ENCODE measurements at places on chromosomes 4 and X. TPM values are rescaled to one million over a fixed set of nuclear protein-coding genes. Genes with fewer than 3 reads are reported as not detected.

UGT2B15 gene
- not detected for total RNA-seq

ASB9 gene
- total RNA-seq: 0.43 TPM

CXXC4 gene
- total RNA-seq: 0.17 TPM

TCEAL1 gene
- total RNA-seq: 26.8 TPM

VCX3B gene
- not detected for total RNA-seq

TMEM31 gene
- 0.09 TPM for total RNA-seq

RBMXL3 gene
- total RNA-seq: not detected

DDX60 gene
- 18.9 TPM for total RNA-seq

CFAP47 gene
- total RNA-seq: under 0.01 TPM

SYNPO2 gene
- 0.11 TPM for total RNA-seq

PLS3 gene
- 320 TPM for total RNA-seq

APELA gene
- total RNA-seq: not detected

ERCC6L gene
- total RNA-seq: 0.95 TPM

CPLX1 gene
- 0.09 TPM for total RNA-seq

RBM47 gene
- under 0.01 TPM for total RNA-seq

PLP1 gene
- total RNA-seq: 3.3 TPM

ZCCHC18 gene
- total RNA-seq: 0.98 TPM

LDB2 gene
- total RNA-seq: 722 TPM

CNKSR2 gene
- total RNA-seq: not detected

FLNA gene
- 792 TPM for total RNA-seq

CACNA1F gene
- under 0.01 TPM for total RNA-seq

NDNF gene
- total RNA-seq: 3.4 TPM

GRPR gene
- not detected for total RNA-seq

DCAF12L2 gene
- not detected for total RNA-seq

FGF5 gene
- 0.09 TPM for total RNA-seq

FATE1 gene
- total RNA-seq: not detected

DIAPH2 gene
- 28.4 TPM for total RNA-seq

PROM1 gene
- total RNA-seq: 0.09 TPM

HERC5 gene
- 2.2 TPM for total RNA-seq

RASSF6 gene
- total RNA-seq: not detected

PAGE2B gene
- total RNA-seq: not detected

CT45A1 gene
- total RNA-seq: not detected

MAGEB16 gene
- total RNA-seq: not detected

CFAP99 gene
- not detected for total RNA-seq

REPS2 gene
- total RNA-seq: 9.7 TPM

MAGEA8 gene
- total RNA-seq: not detected

PCDH11X gene
- not detected for total RNA-seq

HSD17B13 gene
- 0.09 TPM for total RNA-seq

STK26 gene
- total RNA-seq: 0.09 TPM

CCKAR gene
- not detected for total RNA-seq

HS6ST2 gene
- total RNA-seq: not detected

AFF2 gene
- total RNA-seq: 0.09 TPM

PABPC4L gene
- total RNA-seq: 0.65 TPM

FGFBP2 gene
- not detected for total RNA-seq

ANK2 gene
- 125 TPM for total RNA-seq

AADAT gene
- 0.65 TPM for total RNA-seq

SOD3 gene
- total RNA-seq: under 0.01 TPM

SULT1B1 gene
- total RNA-seq: 2.1 TPM

STK32B gene
- 20.8 TPM for total RNA-seq

STS gene
- 8.9 TPM for total RNA-seq

TEX11 gene
- not detected for total RNA-seq

ABLIM2 gene
- total RNA-seq: 1.5 TPM

SLC4A4 gene
- total RNA-seq: not detected

GAGE12F gene
- total RNA-seq: not detected

CLNK gene
- not detected for total RNA-seq

FHIP1A gene
- 0.65 TPM for total RNA-seq

MTMR8 gene
- 0.17 TPM for total RNA-seq

MGAT4D gene
- not detected for total RNA-seq
